ENCODE measurements at places on chromosomes 1 and 21.

DNA sequence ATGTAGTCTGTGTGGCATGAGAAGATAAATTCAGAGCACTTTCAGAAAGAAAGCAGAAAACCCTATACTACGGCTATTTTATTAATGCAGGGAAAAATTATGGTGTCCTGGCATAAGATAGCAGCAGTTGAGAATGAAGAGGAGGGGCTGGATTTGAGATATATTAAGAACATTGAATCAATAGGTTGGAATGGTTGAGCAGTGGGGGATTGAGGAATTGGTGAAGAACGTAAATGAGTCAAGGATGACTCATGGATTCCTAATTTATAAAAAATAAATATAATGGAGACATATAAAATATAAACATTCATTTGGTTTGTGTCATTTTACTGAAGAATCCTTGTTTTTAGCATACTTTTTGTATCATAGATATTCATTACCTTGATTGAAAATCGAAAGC is 234.3 kb upstream of the ADAMTS5 start:
- no peak for DNase-seq

GRCh38 chr1:68433395-68433794 is 16.4 kb downstream of the RPE65 start:
- DNase-seq, result no peak

DNA sequence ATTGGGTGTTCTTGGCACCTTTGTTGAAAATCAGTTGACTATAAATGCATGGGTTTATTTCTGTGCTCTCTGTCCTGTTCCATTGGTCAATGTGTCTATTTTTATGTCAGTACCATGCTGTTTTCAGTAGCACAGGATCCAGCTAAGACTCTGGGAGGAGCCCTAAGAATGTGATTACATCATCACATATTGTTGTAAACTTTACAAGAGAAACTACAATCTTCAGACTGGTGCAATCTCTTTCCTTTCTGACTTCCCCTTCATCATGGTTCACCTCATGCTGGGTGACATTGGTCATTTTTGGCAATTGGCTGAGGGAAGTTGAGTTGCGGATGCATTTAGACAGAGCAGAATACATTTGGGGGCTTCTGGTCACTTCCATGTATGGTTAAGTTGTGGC is 88.4 kb downstream of the C21orf91 start:
- DNase-seq, result no peak

GRCh38 chr1:183757061-183757460 is 47.9 kb upstream of the RGL1 start:
- DNase-seq, result no peak

GRCh38 chr21:14361958-14362357 is 21.0 kb downstream of the HSPA13 start:
- DNase-seq, result no peak

DNA sequence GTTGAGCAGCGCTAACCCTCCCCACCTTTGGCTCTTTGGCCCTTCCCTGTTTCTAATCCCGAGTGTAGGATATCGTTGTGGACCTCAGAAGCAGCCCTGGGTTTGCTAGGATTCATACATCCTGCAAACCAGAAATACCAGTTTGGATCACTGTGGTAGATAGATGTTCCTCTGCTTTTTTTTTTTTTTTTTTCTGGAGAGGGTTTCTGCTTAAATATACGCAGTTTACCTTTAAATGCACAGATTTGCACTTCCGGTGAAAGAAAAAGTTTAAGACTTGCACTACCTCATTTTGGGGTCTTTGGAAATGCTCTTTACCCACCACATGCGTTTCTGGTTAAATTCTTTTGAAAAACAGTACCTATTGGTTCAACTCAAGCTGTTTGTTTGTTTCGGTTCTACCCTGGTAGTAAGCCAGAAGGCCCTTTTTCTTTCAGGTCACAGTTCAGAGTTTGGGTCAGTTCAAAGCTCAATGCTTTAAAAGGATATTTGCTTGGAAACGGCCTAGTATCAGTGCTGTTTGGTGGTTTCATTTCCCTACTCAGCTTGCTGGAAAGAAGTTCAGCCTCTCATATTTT is 908 bp downstream of the DDI2 start:
- no peak for DNase-seq

DNA sequence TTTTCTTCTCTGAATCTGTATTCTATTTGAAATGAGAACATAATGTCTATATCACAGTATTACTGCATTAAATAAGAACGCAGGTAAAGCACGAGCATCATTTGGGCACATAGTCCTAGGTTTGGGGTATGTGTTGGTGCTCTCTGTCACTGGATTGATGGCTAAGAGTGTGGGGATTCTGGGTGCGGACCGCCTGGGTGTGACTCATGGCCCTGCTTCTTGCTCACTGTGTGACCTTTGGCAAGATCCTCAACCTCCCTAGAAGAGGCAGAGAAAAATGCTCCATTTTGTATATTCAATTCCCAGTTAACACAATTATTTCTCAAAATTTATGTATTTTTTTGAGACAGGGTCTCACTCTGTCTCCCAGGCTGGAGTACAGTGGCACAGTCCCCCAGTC is 99.7 kb downstream of the LAMC2 start:
- no peak for DNase-seq

- no peak for DNase-seq
Observed at GRCh38 chr1:197451381-197451780, 183.3 kb downstream of the CRB1 start.

DNA sequence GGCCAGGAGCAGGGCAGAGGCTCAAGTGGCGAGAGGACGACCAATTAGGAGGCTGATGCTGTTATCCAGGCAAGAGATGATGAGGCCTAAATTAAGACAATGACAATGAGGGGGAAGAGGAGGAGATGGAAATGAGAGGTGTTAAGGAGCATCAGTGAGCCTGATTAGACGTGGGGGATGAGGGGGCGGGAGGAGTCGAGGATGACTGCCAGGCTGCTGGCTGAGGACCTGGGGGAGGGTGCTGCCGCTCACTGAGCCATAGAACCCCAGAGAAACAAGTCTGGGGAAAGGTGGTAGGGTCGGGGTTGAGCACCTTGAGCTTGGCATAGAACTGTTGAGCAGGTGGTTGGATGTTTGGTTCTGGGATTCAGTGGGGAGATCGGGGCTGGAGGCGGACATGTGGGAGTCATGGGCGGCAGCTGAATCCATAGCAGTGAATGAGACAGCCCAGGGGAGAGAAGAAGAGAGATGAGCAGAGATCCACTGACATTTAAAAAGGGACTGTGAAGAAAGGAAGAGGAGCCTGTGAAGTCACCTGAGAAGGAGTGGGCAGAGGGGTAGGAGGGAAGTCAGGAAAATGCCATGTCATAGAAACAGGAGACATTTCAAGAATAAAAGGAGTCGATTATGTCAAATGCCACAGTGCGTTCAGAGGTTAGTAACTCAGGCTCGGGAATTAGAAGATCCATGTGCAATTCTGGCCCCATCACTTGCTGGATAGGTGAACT is 28.5 kb downstream of the DLGAP3 start:
- DNase-seq, result no peak

DNA sequence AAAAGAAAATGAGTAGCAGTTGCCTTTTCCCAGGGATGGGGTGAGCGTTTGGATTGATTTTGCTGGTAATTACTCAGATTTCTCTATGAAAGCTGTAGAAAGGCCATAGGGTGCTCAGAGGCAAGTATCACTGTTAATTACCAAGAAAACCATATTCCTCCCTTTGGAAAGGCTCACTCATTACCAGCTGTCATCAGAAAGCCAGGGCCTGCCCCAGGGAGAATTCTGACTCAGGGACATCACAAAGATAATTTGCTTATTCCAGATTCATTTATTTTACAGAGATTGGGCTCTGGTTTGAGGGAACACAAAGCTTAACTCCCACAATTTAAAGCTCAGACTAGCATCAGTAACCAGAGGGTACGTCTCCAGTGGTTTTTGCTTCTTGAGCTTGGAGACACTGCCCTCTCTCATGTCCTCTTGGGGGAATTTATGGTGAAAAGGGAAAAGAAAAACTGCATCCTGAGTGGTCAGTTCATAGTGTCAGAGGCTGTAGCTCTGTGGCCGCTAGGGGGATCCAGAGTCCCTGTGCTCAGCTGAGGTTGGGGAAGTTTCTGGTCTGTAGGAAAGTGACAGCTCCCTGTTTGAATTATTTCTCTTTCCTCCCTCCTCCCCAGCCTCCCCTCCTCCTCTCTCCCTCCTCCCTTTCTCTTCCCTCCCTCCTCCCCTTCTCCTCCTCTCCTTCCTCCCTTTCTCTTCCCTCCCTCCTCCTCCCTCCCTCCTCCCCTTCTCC is 204.3 kb downstream of the KCNJ6 start:
- peak; percentile 74 for DNase-seq

DNA sequence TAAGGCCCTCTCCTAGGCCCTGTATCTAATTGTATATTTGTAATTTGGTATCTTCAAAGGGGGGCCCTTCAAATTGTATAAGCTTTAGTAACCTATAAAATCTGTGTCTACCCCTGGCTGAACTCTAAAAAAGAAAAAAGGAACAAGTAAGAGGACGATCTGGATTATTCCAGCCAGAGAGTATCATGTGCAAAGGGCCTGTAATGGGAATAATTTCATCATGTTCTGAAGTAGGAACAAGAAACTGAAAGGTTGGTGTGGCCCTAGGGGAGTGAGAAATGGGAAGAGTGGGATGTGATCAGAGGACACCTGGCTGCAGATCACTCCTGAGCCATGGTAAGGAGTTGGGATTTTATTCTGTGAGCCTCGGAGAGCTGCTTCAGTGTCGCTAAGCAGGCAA is 14.7 kb downstream of the PTAFR start:
- no peak for DNase-seq

DNA sequence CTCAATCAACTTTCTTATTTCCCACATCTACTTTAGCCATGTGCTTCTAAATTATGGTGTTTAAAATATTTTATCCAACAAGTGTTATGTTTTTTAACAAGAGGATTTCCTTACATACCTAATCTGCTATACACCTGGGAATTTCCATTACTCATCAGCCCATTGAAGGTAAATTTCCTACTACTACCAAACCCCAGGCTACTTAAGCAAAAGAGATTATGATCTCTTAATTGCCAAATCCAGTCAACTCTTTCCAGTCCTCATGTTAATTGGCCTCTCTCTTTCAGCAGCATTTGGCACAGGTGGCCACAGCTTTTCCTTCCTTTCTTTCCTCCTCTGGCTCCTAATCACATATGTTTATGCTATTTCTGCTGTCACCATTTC is 5.1 kb upstream of the C1orf162 start:
- DNase-seq, result no peak

GRCh38 chr1:162560303-162561036 is 1.1 kb upstream of the UAP1 start:
- DNase-seq, result no peak

DNA sequence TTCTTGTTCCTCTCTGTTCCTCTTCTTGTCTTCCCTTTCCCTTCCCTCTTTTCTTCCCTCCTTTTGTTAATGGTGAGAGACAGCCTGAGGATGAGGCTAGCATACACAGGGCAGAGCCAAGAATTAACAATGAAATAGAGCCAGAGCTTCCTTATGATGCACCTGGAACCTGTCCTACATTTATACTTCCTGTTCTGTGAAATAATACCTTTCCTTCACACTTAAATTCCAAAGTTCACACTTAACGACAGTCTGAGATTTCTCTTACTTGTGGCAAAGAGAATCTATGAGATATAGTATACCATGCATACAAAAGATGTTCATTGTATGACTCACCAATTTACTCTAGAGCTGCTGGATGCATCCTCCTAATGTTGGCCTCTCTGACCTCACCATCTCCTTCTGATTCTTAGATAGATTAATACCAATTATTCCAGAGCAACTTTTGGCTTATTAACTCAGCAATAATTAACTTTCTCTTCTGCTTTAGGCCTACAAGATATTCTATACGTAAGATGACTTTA is 30.8 kb upstream of the TSNAX start:
- DNase-seq, result no peak

GRCh38 chr1:228410671-228411070 is 4.0 kb upstream of the TRIM11 start:
- DNase-seq, result no peak

- no peak for DNase-seq
Observed at GRCh38 chr1:43101061-43101460, 71.0 kb downstream of the EBNA1BP2 start.

GRCh38 chr1:67194209-67194863 is 28.1 kb downstream of the IL23R start:
- DNase-seq, result no peak

DNA sequence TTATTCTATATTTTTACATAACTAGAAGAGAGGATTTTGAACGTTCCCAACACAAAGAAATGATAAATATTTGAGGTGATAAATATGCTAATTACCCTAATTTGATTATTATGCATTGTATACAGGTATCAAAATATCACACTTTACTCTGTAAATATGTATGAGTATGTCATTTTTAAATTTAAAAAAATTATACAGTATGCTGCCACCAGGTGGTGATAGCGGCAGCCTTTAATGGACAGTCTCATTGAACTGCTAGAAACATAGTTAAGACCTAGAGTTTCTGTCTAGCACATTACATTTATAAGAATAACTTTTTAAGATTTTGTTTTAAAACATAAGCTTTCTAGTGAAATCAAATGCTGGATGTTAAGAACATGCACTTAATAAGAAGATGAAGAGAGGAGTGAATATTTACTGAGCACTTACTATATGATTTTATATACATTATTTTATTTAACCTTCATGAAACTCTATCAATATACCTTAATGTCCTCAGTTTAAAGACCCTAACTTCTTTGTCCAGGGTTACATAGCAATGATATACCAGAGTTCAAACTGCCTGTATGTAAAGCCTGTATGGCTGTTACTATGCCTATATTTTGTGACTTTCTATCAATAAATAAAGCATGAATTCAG is 207.1 kb downstream of the NUF2 start:
- DNase-seq, result peak; percentile 16

GRCh38 chr21:39612233-39613040 is at the start of gene B3GALT5:
B3GALT5 (plus strand) TSS chr21:39612940; CDS start chr21:39660560, 47,620 bp downstream.
- DNase-seq, result peak; percentile 81

DNA sequence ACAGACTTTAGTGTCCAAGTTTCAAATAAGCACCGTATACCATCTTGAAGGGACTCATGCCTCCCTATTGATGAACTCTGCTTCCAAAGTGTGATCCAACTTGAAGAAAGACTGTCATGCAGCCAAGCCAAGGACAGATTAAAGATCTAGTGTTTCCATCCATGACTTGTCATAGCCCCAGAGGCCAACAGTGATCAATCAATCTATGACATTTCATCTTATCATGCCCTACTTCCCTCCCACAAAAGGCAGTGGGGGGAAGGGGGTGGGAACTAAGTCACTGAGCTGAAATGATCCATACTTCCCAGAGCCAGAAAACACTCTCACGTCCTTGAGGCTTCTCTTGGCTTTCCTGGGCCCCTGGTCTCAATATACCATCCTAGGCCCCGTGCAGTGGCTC is 4.0 kb downstream of the SERPINC1 start:
- DNase-seq, result no peak

- DNase-seq, result no peak
Observed at GRCh38 chr21:33964706-33965325, 49.2 kb upstream of the ATP5PO start.

DNA sequence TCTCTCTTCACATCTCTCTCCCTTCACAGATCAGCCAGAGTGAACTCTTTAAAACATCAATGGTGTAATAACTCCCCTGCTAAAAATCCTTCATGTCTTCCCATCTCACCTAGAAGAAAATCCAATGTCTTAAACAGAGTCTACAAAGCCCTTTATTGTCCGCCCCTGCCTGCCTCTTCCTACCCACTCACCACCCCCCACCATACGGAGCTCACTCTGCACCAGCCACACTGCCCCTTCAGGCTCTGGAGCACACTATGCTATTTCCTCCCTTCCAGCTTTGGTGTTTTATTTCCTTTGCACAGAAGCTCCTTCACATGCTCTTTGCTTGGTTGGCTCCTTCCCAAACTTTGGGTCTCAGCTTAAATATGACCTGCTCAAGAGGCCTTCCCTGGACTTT is 10.2 kb downstream of the CAMK1G start:
- DNase-seq, result no peak

Measured in NT2/D1 (cell line).